A673 (cell line): ENCODE measurements at places on chromosomes 7 and 10. TPM values are rescaled to one million over a fixed set of nuclear protein-coding genes. Genes with fewer than 3 reads are reported as not detected.

The NUDT13 gene
- 2.0 and 2.1 TPM in 2 replicates for total RNA-seq

The SAP25 gene
- 1.7 and 2.8 TPM in 2 replicates for total RNA-seq

The ARHGEF35 gene
- total RNA-seq, result 3.5 and 4.6 TPM in 2 replicates

The MSMB gene
- total RNA-seq, result not detected in 2 replicates

The ARHGEF5 gene
- total RNA-seq, result 9.3 and 9.5 TPM in 2 replicates

The FRAT1 gene
- total RNA-seq, result 0.45 and 1.1 TPM in 2 replicates

The FAM25G gene
- total RNA-seq, result not detected in 2 replicates
